ENCODE measurements at places on chromosomes 5 and 9.

DNA sequence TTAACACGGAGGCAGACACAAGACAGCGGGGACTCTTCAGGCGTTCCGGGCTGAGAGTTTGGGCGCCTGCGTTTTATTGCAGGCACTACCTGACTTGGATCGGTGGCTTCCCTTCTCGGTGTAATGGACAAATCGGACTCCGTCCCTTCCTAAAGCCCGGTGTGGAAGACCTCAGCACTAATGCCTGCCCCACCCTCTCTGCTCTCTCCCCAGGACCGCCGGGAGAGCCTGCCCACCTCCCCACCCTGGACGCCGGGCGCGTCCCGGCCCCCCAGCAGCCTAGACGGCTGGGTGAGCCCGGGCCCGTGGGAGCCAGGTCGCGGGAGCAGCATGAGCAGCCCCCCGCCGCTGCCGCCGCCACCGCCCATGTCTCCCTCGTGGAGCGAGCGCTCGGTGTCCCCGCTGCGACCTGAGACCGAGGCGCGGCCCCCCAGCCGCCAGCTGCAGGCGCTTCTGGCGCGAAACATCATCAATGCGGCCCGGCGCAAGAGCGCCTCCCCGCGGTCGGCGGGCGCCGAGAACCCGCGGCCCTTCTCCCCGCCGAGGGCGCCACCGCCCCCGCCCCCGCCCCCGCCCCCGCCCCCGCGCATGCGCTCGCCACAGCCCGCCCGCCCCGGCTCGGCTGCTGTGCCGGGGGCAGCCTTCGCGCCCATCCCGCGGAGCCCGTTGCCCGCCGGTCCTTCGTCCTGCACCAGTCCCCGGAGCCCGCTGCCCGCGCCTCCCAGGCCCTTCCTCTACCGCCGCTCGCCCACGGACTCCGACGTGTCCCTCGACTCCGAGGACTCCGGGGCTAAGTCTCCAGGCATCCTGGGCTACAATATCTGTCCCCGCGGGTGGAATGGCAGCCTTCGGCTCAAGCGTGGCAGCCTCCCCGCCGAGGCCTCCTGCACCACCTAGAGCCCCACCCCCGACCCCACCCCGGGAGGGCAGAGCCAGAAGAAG is 4.6 kb upstream of the MYOZ3 start:
- peak; percentile 65 for DNase-seq

DNA sequence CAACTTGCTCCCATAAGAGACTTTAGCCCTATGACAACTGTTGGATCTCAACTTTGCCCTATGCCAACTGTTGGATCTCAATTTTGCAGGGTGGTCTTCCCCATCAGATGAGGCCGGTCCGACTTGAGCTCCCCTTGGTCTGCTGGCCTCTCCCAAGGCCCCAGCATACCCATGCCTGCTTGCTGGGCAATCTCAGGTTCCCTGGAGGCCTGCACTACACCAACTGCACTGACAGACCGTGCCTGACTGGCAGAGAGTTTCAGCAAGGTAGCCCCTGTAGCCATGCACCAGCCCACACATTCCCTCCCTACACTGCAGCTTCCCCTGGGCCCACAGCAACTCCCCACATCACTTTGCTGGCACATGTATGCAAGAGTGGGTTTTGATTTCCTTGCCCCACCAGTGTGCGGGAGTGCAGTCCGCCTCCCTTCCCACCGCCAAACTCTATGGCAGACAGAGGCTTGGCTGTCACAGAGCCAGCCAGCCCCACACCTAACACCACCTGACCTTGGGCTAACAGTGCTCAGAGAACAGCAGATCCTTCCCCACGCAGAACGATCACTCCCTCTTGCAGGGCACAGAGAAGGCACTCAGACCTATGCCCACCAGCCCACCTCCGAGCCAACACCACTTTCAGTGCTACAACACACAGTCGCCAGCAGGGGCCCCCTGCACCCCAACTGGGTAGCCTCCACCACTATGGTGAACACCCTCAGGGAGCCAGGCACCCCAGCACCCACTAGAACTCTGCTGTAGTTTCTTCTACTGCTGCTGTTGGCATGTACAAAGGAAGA is 279.9 kb upstream of the COX7C start:
- no peak for DNase-seq

DNA sequence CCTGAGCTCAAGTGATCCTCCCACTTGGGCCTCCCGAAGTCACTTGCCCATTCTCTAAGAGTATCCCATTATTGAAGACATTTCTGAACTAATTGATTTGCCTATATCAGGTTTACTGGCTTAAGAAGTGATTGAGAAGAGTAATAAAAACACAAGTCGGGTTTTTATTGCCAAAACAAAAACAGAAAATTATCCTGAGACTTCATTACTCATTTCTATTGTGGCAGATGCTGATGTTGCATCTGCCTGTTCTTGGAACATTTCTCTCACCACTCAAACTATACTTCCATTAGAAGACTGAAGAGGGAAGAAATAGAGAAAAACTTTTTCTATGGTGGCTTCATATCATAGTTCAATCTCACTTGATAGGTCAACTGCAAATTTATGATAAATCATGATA is 41.9 kb upstream of the PLPP1 start:
- no peak for DNase-seq

- no peak for DNase-seq
Observed at GRCh38 chr9:110410961-110411360, 73.3 kb upstream of the TXNDC8 start.

- no peak for DNase-seq
Observed at GRCh38 chr5:37086466-37087173, 162.6 kb downstream of the CPLANE1 start.

GRCh38 chr9:6502399-6502798 is 89.4 kb downstream of the UHRF2 start:
- no peak for DNase-seq

DNA sequence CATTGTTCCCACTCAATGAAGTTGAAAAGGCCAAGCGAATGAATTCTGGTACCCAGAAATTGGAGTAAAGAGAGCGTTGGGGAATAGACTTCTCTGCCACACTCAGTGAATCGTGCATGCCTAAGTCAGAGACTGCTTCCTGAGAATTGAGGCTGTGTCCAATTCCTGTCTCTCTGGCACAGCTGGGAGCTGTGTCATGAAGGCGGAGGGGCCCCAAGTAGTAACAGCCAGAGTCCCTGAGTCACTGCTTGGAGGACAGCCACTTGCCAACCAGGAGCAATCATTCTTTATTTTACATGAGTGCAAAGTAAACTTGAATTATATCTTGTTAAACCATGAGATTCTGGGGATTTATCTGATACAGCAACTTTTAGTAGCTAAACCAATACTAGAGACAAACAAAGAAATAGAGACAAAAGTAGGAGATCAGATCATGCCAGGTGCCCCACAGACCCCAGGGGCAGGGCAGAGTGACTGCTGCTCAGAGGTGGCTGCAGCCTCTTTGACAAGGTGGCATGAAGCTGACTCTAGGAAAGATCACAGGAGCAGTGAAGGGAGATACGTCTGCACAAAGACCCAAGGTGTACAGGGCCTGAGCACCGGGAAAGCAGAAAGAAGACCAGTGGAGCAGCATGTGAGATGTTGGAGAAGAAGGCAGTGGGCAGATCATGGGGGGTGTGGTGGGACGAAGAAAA is 246.0 kb downstream of the GADD45G start:
- no peak for DNase-seq

GRCh38 chr5:149852641-149853330 is 91.8 kb downstream of the PDE6A start:
- DNase-seq: peak; percentile 8

DNA sequence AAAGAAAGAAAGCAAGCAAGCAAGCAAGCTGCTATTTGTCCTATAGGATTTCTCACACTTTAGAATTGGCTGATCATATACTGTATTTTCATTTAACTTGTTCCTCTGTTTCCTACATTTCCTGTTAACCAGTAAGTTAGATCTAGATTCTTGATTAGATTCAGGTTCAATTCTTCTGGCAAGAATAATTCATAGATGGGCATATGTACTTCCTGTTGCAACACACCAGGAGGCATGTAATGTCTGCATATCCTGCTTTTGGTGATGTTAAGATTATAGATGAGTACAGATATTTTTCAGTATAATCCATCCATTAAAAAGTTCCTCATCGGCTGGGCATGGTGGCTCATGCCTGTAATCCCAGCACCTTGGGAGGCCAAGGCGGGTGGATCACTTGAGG is 10.8 kb upstream of the KIF27 start:
- DNase-seq: no peak

DNA sequence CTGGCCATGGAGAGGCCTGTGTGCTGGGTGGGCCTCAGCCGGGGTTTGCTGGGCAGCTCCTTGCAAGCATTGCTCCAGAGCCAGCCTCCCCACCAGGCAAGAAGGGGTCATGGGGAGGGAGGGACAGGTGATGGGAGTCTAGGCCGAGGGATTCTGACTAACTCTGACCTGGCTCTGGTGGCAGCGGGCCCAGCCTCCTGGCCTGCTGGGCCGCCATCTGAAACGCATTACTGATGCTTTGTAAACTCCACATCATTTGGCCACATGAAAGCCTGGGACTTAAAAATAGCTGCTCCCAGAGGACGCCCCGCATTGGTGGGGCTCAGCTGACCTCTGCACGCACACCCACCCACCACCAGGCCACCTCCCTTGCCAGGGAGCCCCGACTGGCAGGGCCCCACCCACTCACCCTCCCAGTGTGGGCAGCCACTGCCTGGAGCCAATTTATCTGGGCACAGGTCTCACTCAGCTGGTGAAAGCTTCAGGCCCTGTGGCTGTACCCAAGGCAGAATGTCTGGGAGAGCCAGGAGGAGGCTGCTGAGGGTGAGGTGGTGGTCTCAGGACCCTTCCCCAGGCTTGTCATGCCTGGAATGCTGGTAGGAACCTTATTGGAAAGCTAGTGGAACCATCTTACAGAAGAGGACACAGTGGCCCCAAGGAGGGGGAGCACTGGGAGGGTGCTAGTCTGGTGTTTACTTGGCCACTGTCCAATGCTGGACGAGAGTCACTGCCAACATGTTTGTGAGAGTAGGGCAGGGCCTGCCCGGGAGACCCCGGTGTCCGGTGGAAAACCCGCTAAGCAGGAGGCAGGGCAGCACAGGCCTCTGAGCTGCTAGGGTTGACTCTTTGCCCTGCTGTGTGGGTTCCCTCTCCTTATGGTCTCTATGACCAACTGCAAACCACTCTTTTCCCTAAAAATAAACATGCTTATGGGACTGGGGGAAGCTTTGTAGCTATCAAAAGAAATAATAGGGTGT is 10.8 kb downstream of the TCF7 start:
- no peak for DNase-seq

DNA sequence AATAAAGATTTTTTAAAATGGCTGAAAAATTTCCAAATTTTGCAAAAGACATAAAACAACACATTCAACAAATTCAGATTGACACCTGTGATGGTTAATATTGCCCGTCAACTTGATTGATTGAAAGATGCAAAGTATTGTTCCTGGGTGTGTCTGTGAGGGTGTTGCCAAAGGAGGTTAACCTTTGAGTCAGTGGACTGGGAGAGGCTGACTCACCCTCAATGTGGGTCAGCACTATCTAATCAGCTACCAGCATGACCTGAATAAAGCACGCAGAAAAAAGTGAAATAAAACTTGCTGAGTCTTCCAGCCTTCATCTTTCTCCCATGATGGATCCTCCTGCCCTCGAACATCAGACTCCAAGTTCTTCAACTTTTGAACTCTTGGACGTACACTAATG is 868.0 kb upstream of the CTNND2 start:
- no peak for DNase-seq

- no peak for DNase-seq
Observed at GRCh38 chr5:150694612-150695011, 6.2 kb downstream of the RBM22 start.

- DNase-seq: no peak
Observed at GRCh38 chr5:169880012-169880663, 100.2 kb downstream of the INSYN2B start.

DNA sequence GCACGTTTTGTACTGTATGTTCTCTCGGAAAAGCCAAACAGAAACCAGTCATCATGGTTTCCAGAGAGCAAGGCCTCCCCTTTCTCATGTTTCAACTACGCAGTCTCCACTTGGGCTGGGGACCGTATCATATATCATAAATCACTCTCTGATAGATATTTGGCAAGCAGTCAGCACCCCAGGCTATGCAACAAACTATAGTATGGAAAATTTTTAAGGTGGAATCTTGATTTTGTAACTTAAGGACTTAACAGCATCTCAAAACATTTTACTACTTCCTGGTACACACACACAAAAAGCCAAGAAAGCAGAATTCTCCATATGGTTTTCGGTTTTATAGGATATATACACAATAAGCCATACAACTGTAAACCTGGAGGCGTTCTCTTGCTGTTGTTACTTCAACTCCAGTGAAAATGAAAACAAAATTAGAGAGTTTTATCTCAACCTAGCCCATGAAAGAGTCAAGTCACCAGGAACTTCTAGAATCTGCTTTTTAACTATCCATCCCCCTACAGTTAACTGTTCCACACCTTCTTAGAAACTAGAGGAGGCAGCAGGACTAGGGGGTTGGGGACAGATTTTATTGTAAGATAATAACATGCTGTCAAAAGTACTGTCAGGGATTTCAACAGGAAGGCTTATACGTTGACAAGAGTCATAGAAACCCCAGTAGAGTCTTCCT is 283.4 kb downstream of the NFIB start:
- DNase-seq: no peak

- DNase-seq: no peak
Observed at GRCh38 chr5:178372142-178372571, 139.6 kb upstream of the PHYKPL start.

- no peak for DNase-seq
Observed at GRCh38 chr5:178117923-178118701, 4.8 kb downstream of the N4BP3 start.

- DNase-seq: no peak
Observed at GRCh38 chr5:36367524-36367923, 65.8 kb upstream of the RANBP3L start.

DNA sequence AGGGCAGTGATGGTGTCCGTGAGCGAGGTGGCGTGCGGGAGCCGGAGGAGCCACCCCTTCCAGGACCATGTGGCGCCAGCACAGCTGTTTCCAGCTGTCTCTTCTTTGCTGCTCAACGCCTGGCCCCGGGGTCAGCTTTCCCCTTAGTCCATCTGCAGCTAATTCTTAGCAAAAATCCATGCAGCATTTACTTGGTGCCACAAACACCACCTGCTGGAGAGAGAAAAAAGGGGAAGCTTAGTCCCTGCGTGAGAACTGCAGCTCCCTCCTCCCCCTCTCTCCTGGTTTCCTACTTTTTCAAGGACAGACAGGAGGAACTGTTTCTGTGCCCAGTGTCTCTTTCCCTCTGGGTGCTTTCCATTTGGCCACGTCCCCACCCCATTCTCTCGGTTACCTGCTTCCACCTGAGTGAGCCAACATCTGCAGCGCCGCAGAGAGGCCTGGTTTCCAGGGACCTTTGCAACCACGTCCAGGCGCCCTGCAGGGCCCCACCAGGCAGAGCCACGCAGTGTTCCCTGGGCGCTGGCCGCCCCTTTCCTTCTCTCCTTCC is 3.4 kb downstream of the SLC6A19 start:
- no peak for DNase-seq

GRCh38 chr5:123598028-123598689 is 86.2 kb downstream of the CSNK1G3 start:
- no peak for DNase-seq
